ENCODE measurements at places on chromosomes 2 and 18. TPM values are rescaled to one million over a fixed set of nuclear protein-coding genes. Genes with fewer than 3 reads are reported as not detected.

HOXD12 gene
- total RNA-seq, result 1.3 TPM

FSHR gene
- not detected for total RNA-seq

AQP12A gene
- not detected for total RNA-seq

AMER3 gene
- 1.4 TPM for total RNA-seq

DNA sequence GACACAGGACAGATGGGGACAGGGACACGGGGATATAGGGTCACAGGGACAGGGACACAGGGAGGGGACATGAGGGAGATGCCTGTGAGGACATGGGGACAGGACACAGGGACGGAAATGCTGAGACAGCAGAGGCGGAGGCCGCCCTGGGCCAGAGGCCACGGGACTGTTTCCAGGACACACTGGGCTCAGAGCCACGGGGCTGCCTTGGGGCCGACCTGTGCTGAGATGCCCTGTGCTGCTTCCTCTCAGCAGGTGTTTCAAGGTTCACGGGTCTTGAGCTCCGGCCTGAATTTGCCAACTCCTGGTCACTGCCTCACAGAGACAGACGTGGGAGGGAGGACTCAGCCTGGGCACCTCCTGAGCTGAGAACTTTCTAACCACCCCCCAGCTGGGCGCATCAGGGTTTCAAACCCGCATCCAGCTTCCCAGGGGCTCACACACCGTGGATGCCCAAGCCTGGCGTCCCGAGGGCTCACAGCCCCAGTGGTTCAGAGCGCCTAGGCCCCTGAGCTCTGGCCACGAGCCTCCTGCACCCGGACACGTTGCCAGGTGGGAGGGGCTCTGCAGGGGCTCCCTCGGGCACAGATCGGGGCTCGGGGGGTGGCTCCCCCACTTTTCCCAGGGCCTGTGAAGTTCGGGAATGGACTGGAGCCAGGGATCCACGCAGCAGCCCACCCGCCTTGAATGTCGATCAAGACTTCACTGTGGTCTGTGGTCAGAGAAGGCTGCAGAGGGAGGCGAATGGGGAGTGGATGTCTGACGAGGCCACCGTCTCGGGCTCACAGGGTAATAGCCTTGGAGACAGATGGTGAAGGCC lies 64.1 kb downstream of the SLC66A2 start:
- DNase-seq, result peak; percentile 57

DNA sequence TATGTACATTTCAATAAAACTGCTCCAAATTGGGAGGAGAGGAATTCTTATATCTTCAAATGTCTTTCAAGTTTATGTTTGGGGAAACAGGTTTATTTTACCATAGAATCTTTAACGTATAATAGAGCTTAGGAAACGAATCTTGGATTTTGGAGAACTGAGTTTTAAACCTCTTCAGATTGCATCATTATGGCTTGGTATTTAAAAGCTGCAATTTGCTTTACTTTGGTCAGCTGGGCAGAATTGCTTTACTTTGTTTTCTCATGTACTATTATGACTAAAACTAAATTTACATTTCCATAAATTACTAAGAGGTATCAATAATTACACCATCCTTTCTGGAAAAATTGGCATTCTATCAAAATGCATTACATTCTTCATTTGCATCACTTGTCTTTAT lies 54.6 kb downstream of the BAZ2B start:
- DNase-seq, result no peak

GRCh38 chr2:42464631-42465030 lies 29.2 kb downstream of the KCNG3 start:
- no peak for DNase-seq

DNA sequence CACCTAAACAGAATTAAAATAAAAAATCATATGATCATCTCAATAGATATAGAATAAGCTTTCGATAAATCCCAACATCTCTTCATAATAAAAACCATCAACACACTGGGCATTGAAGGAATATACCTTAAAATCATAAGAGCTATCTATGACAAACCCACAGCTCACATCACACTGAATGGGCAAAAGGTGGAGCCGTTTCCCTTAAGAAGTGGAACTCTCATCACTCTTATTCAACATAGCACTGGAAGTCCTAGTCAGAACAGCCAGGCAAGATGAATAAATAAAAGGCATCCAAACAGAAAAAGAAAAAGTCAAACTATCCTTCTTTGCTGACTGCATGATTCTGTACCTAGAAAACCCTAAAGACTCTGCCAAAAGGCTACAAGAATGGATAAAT lies 510.3 kb downstream of the ZNF804A start:
- DNase-seq, result no peak

DNA sequence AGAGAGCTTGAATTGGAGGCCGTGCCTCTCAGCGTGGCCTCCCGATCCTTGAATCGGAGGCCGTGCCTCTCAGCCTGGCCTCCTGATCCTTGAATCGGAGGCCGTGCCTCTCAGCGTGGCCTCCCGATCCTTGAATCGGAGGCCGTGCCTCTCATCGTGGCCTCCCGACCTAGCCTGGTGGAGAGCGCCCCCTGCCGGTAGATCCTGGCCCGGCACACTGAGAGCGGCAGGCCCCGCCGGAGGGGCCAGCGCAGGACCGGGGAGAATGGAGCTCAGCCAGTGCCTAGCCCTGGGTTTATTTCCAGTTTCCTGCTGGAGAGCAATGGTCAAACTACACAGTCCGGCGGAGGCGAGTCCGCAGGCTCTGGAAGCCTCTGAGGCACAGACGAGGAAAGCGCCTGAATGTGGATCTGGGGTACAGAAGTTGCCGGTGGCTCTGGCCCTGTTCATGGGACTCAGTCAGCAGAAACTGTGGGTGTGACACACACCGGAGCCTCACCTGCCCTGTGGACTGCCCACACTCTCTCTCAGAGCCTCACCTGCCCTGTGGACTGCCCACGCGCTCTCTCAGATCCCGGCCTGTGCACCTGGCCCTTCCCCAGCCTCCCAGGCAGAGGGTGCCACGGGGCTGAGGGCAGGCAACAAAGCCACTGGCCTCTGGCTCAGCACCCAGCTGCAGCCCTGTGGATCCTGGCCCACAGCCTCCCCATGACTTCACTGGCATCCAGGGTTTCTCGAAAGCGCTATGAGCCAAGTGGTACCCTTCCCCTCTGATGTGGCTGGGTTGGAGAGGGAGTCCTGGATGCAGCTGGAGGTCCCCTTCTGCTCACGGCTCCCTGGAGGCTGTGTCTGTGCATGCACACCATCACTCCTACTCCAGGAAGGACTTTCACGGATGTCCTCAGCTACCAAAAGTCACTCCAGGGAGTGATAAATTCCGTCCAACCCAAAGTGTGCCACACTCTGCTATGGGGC lies 1.5 kb downstream of the IL36B start:
- DNase-seq, result no peak

- DNase-seq, result no peak
These were observed 27.7 kb downstream of the COL5A2 start for GRCh38 chr2:189151906-189152305.

GRCh38 chr2:164719996-164720941 lies 99.0 kb upstream of the GRB14 start:
- DNase-seq, result no peak

All from sigmoid colon (tissue), 7 donors.